ENCODE measurements at places on chromosomes 2 and 18. TPM values are rescaled to one million over a fixed set of nuclear protein-coding genes. Genes with fewer than 3 reads are reported as not detected.

Gene GALNT13
- 9.8 TPM for total RNA-seq

Gene IL1RN
- not detected for total RNA-seq

Gene CYP1B1
- 2.4 TPM for total RNA-seq

DNA sequence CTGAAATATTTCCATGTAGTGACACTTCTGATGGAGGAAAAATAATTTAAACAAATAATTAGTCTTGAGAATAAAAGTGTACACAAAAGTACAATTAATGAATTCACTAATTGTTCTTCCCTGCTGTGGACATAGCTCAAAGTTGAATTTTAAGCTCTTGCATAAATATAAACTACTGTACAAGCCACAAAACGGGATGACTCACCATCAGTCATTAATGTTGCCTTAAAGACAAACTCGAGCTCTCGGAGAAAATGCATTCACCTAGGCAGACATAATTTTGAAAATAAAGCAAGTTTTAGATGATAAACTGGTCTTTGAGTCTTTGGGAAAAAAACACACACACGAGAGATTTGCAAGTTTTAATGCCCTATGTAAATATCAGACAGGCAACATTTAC lies 436.4 kb downstream of the ZNF521 start:
- no peak overlapping the region for H3K4me3 ChIP-seq
- no peaks in the 10 kb centered on the region for H3K27me3 ChIP-seq
- no peak for DNase-seq

- H3K27ac ChIP-seq: no peak overlapping the region
- DNase-seq: no peak
- no peaks in the 10 kb centered on the region for H3K36me3 ChIP-seq
- H3K27me3 ChIP-seq: no peaks in the 10 kb centered on the region
- peaks cover 10% of the 10 kb centered on the region for H3K4me1 ChIP-seq
- no peak overlapping the region for H3K4me3 ChIP-seq
Observed at GRCh38 chr2:197268786-197269584, 41.6 kb downstream of the ANKRD44 start.

DNA sequence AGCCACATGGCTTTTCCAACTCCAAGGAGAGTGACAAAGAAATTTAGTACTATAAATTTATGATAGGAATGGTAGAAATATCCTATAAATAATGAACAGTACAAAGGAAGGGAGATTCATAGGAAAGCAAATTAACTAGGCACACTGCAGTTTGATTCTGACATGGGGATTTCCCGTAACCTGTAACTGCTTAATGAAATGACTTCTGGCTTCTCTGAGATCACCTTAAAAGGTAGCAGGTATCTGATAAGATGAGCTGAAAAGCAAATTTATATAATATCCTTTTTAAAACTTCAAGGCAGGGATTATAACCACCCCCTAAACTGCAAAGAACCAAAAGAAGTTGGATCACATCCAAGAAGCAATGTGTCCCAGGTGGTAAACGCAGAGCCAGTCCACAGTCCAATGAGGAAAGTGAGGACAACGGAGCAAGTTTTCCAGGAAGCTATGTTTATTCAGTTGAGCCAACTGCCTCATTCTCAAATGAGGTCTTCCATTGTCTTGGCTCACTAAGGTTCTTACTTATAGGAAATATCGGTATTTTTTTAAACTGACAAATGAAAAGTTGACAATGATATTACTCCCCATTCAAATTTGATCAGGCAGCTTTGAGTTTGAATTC lies 43.0 kb downstream of the WIPF1 start:
- H3K27ac ChIP-seq: no peak overlapping the region
- no peaks in the 10 kb centered on the region for H3K4me1 ChIP-seq
- DNase-seq: no peak
- no peaks in the 10 kb centered on the region for H3K36me3 ChIP-seq
- H3K4me3 ChIP-seq: no peak overlapping the region
- H3K27me3 ChIP-seq: no peaks in the 10 kb centered on the region

DNA sequence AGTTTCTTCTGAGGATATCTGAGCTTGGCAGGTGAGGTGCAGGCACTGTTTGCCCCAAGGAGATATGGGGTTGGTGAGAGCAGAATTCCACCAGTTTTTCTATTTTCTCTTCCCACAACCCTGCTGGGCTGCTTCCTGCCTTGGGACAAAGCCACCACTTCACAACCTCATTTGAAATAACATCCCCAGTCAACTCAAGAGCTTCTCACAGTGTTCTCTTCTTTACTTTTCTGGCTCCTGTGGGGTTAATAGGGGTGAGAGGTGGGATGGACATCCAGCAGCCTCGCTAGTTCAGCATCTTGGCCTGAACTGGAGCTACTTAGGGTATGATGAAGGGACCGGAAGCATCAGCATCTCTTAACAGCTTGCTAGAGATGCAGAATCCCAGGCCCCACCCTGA lies 106.3 kb downstream of the SLC4A3 start:
- H3K4me1 ChIP-seq: no peaks in the 10 kb centered on the region
- H3K4me3 ChIP-seq: no peak overlapping the region
- no peaks in the 10 kb centered on the region for H3K27me3 ChIP-seq
- H3K27ac ChIP-seq: no peak overlapping the region
- DNase-seq: peak; percentile 67

DNA sequence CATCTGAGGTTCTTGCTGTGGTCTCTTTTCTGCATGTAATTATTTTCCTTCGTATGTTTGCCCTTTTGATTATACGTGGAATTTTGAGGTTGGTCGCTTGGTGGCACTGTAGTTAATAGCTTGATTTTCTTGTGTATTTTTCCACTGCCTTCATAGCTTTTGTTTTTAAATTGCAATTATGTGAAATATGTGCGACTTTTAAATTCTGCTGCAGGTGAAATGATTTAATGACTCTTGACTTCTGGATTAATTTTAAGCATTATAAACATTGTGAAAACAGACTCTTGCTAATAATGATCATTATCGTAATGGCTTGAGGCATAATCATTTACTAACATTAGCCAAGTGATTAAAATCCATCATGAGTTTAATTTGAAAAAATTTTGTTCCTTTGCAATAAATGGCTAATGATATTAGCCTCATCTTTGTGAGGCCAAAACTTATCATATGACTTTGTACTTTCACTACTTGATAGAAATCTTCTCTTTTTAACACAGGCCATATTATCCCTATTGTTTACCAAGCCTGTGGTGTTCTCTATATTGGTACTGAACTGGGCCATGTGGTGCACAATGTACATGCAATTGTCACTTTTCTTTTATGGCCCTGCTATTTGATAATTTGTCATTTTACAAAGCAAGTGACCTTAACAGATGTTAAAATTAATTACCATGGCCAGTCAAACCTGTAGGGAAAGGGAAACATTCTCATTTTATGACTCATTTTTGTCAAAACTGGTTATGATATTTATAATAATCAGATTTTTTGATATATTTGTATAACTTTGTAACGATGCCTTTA lies 62.8 kb upstream of the NEUROD1 start:
- no peak overlapping the region for H3K27ac ChIP-seq
- H3K27me3 ChIP-seq: no peaks in the 10 kb centered on the region
- no peaks in the 10 kb centered on the region for H3K4me1 ChIP-seq
- H3K4me3 ChIP-seq: no peak overlapping the region

DNA sequence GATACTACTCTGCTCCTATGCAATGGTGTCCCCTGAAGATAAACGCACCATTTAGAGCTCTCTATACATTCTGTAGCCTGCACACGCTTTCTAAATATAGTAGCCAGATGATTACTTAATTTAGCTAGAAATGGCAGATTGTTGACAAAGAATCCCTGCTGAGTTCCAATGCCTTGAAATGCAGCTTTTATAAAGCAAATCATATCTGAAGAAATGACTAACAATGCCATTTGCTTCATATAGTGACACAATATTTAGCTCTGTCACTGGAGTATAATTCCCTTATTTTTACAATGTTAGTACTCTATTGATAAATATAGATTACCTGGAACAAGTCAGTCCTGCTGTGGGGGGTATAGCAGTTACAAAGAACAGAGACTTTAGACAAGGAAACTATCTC lies 166.2 kb downstream of the CDCA7 start:
- no peak overlapping the region for H3K27ac ChIP-seq
- no peak for DNase-seq
- no peak overlapping the region for H3K4me3 ChIP-seq
- H3K36me3 ChIP-seq: no peaks in the 10 kb centered on the region
- no peaks in the 10 kb centered on the region for H3K27me3 ChIP-seq
- no peaks in the 10 kb centered on the region for H3K4me1 ChIP-seq

DNA sequence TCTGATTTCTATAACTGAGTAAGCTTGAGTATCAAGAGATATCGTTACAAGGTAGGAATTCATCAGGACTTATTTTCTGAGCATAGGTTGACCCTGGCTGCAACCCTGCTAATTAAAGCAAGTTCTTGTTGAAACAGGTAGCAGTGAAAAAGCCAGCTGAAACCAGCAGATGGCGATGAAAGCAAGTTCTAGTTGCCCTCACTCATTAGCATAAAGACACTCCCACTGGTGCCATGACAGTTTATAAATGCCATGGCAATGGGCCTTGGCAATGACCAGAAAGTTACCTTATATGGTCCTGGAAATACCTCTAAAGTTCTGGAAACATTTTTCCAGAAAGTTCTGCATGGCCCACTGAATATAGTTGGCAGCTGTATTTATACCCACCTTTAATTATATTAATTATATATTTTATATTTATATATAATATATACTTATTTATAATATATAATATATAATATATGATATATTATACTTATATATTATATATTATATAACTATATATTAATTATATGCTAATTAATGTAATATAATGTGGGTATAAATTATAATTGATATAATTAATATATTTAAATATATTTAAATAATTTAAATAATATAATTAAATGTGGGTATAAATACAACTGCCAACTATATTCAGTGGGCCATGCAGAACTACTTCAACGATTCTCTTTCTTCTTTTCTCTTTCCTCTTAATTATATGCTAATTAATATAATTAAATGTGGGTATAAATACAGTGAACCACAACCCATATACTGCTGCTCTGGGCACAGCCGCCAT lies 188.0 kb downstream of the CDH7 start:
- H3K27me3 ChIP-seq: no peaks in the 10 kb centered on the region
- peak; percentile 88 for DNase-seq
- H3K4me1 ChIP-seq: peaks cover 4% of the 10 kb centered on the region
- no peak overlapping the region for H3K4me3 ChIP-seq
- no peak overlapping the region for H3K27ac ChIP-seq

- no peak overlapping the region for H3K27ac ChIP-seq
- no peaks in the 10 kb centered on the region for H3K27me3 ChIP-seq
- H3K4me3 ChIP-seq: no peak overlapping the region
- H3K36me3 ChIP-seq: no peaks in the 10 kb centered on the region
- H3K4me1 ChIP-seq: no peaks in the 10 kb centered on the region
- DNase-seq: no peak
Observed at GRCh38 chr2:1137913-1138391, 187.3 kb downstream of the SNTG2 start.

DNA sequence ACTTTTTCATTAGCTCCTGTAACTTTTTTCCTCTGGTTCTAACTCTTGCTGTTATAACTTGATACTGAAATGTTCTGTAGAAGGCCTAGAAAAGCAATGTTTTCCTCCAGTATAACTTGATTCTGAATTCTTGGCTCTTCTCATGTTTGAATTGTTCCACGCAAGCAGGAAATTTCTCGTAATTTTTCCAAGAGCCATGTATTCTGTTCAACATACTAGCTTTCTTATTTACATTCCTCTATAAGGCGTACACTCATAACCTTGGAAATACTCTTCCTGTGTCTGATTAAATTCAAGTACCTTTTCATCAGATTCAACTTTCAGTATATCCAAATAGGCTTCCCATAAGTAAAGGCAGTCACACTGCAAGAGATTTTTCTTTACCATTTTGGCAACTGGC lies 109.1 kb downstream of the SMAD2 start:
- DNase-seq: no peak
- H3K27me3 ChIP-seq: no peaks in the 10 kb centered on the region
- H3K4me1 ChIP-seq: peaks cover 3% of the 10 kb centered on the region
- peaks cover 65% of the 10 kb centered on the region for H3K36me3 ChIP-seq

GRCh38 chr2:118251427-118251826 lies 163.2 kb downstream of the INSIG2 start:
- peaks cover 8% of the 10 kb centered on the region for H3K27me3 ChIP-seq
- H3K4me1 ChIP-seq: peaks cover 11% of the 10 kb centered on the region
- no peaks in the 10 kb centered on the region for H3K36me3 ChIP-seq
- no peak overlapping the region for H3K4me3 ChIP-seq

GRCh38 chr2:162058973-162059668 lies 14.9 kb downstream of the DPP4 start:
- DNase-seq: no peak
- peak overlapping the region; percentile 17 for H3K27ac ChIP-seq
- H3K4me1 ChIP-seq: no peaks in the 10 kb centered on the region
- H3K4me3 ChIP-seq: no peak overlapping the region
- no peaks in the 10 kb centered on the region for H3K36me3 ChIP-seq

DNA sequence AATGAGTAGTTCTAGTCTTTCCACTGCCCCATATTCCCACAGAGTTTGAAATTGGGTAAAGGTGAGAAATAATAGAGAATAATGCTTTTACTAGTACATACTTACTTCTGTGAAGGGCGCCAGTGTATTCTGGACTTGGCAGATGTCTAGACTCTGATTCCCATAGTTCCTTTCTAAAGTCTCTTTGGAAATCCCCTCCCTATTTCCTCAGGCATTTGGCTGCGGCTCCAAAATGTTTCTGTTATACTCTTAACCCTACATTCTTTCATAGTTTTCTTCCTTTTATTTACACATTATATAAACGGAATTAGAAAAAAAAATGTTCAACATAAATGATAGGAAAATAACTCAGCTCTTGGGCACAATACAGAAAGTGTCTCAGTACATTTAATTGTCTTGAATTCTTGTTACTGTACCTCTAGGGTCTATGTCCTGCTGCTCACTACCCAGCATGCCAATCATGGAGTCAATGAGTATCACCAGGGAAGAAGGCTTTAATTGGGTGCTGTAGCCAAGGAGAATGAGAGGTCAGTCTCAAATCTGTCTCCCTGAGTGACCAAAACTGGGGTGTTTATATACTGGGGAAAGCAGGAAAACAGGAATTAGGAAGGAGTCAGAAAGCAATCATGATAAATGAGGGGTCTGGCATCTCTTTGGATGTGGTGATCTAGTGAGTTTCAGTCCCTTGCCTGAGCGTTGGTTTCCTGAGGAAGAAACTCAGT lies 147.8 kb upstream of the MMADHC start:
- H3K27ac ChIP-seq: no peak overlapping the region
- no peak overlapping the region for H3K4me3 ChIP-seq
- no peak for DNase-seq
- no peaks in the 10 kb centered on the region for H3K36me3 ChIP-seq
- H3K4me1 ChIP-seq: peaks cover 4% of the 10 kb centered on the region

All from endodermal cell (in vitro differentiated cells).